ENCODE measurements at places on chromosomes 4 and X. TPM values are rescaled to one million over a fixed set of nuclear protein-coding genes. Genes with fewer than 3 reads are reported as not detected.

ENPEP gene
- not detected for polyA plus RNA-seq

DNA sequence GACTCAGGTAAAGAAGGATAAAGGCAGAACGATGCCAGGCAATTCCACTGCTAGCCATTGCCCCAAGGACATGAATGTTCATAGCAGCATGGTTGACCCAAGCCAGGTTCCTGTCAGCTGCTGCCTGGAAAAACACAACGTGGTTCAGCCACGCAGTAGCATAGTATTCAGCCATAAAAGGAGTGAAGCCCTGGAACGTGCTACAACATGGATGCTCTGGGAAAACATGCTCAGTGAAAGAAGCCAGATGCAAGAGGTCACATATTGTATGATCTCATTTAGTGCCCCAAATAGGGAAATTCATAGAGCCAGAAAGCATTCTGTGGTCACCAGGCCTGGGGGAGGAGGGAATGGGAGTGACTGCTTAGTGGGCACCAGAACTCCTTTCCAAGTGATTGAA lies 129.8 kb downstream of the GPR143 start:
- DNase-seq = no peak

- DNase-seq = peak; percentile 30
These were observed 96.1 kb downstream of the FRYL start for GRCh38 chr4:48683784-48684666.

- DNase-seq = no peak
These were observed 121.1 kb upstream of the SLC4A4 start for GRCh38 chr4:71217688-71218087.

- DNase-seq = peak; percentile 95
These were observed 71.3 kb upstream of the ACSL1 start for GRCh38 chr4:184896868-184897715.
